ENCODE measurements at places on chromosomes 12 and 14.
A peak's percentile ranks its signal among the peaks of the same experiment; 100 is the strongest.

GRCh38 chr12:131030472-131031328 is 77.0 kb downstream of the ADGRD1 start:
- no peak for DNase-seq

- no peak for DNase-seq
Measured at GRCh38 chr14:99232714-99233214, 39.2 kb downstream of the BCL11B start.

DNA sequence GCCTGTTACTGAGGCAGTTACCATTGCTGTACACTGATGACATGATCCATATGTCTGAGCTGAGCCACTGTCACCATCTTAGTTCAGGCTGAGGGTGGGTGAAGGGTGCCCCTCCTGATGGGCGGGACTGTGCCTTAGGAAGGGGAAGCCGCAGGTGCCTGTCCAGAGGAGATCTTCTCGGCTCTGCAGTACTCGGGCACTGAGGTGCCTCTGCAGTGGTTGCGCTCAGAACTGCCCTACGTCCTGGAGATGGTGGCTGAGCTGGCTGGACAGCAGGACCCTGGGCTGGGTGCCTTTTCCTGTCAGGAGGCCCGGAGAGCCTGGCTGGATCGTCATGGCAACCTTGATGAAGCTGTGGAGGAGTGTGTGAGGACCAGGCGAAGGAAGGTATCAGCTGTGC is 3.7 kb downstream of the RNF31 start:
- no peak for DNase-seq

- peak; percentile 50 for DNase-seq
Measured at GRCh38 chr12:93167841-93168492, 209.8 kb upstream of the NUDT4 start.

GRCh38 chr12:109301643-109302168 is 7.4 kb downstream of the FOXN4 start:
- no peak for DNase-seq

GRCh38 chr12:109725321-109726105 is 11.9 kb downstream of the FAM222A start:
- DNase-seq: no peak

DNA sequence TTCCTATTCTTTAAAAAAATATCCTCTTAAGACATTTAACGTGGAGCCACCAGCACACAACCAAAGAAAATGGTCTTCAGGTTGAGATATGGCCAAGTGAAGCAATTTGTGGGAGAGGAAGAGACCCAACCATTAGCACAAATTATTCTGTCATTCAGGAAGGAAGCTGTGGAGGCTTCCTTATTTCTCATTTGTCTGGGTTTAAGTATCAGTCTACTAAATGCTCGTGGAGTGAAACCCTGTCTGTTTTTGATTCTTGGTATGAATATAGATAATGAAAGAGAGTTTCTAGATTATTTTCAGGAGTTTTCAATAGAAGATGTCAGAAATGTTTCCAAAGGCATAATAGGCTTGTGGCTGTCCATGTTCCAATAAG is 125.1 kb downstream of the GPR65 start:
- DNase-seq: no peak

Data from stimulated activated CD4-positive, alpha-beta T cell treated with anti-CD3 and anti-CD28 coated beads, Interleukin-15, amount 100 ng/mL, for 24 hours (primary cell).